Fibroblast of villous mesenchyme (primary cell): ENCODE measurements at places on chromosomes 6 and 20. TPM values are rescaled to one million over a fixed set of nuclear protein-coding genes. Genes with fewer than 3 reads are reported as not detected.

DNA sequence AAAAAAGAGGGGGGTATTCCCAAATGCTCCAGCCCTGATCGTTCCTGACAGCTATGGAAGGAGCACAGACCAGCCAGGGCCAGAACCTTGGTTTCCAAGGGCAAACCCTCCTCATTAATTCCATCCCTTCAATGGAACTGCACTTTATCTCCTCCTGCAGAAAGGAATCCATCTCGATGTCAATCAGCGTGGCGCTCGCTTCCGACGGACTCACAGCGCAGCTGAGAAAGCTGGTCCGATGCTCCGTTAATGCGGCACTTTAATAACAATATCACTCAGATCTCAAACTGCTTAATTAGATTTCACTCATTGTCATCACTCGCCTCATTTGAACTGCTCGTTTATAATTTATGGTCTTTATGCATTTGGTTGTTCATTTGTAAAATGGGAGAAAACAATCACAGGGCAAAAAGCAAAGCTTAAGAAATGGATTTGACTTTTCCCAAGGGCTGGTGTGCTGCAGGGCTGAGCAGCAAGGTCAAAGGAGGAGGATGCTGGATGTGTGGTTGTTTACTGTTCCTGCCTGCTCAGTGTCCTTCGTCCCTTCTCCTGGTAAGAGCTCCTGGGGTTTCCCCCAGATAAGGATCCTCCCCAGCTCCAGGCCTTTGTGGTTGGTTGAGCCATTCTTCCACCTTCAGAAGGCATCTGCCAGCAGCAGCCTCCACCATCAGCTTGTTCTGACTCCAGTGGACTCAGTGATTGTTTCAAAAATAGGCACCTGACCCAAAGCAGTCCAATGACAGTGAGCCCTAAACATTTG, 152.7 kb downstream of the ANKRD60 start:
- DNase-seq = no peak

- no peak for DNase-seq
Measured at GRCh38 chr6:130769861-130770260, 57.3 kb upstream of the SMLR1 start.

The NR2E1 gene
- not detected in 2 replicates for total RNA-seq

- peak; percentile 85 for DNase-seq
Measured at GRCh38 chr6:148657048-148657447, 89.8 kb upstream of the UST start.

The EPPIN gene
- not detected in 2 replicates for total RNA-seq
